ENCODE measurements at places on chromosomes 11 and 22. TPM values are rescaled to one million over a fixed set of nuclear protein-coding genes. Genes with fewer than 3 reads are reported as not detected.

Gene MYRF
- total RNA-seq, result 4.7 TPM

Gene EXPH5
- total RNA-seq, result 5.1 TPM

Gene FAM180B
- 0.32 TPM for total RNA-seq

Gene HTR3B
- total RNA-seq, result not detected

Gene YAP1
- 129 TPM for total RNA-seq

DNA sequence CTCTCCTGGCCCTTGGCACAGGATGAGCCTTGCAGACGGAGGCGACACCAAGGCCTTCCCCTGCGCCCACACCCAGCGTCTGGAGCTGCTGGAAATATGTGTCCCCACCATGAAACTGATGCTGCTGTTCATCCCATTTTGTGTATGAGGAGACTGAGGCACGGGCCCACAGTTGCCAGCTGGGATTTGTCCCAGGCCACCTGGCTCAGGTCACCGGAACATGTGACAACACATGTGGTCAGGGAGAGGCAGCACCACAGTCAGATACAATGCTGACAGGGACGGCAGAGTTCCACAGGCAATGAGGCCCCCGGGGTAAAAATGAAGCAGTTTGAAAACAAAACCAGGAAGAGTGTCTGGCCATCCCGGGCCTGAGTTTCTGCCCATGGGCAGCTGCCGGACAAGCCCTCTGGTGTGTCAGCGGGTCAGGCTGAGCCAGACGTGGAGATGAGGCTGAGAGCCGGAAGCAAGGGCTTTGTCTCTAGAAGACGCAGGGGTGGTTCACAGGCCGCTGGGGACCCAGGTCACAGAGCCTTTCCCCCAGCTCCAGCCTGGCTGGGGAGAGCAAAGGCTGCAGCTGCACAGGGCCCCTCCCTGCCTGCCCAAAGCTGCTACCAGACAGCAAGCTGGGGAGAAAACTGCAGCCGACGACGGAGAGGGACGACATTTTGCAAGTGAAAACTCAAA is 80.7 kb downstream of the CDKN1C start:
- no peak for DNase-seq

DNA sequence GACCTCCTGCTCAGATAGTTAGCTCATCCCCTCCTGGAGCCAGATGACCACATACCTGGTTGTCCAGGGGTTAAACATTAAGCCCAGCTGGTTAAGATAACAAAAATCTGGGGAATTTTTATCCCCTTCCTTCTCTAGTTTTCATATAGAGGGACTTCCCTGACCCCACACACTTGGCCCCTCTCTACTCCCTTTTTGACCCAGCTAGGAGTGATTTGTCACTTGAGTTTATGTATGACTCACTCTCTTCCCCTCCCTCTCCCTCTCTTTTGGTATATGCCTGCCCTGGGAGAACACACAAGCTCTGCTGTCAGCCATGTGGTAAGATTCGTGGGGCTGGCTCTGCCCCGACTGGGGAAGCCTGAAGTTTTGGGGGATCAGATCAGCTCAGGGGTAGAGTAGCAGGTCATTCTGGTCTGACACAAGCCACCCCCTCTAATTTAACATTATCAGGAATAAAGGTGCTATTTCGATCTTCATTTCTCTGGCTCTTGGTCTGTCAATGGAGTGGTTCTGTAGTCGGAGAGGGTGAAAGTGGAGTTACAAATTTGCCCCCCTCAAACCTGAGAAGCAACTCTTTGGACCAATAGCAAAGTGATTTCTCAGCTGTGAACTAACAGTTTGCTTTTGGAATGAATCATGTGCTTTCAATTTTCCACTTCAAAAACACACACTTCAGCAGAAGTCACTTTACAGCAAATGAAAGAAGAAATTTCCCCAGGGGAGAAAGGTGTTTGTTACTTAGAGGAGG is 415.3 kb upstream of the CADM1 start:
- no peak for DNase-seq

DNA sequence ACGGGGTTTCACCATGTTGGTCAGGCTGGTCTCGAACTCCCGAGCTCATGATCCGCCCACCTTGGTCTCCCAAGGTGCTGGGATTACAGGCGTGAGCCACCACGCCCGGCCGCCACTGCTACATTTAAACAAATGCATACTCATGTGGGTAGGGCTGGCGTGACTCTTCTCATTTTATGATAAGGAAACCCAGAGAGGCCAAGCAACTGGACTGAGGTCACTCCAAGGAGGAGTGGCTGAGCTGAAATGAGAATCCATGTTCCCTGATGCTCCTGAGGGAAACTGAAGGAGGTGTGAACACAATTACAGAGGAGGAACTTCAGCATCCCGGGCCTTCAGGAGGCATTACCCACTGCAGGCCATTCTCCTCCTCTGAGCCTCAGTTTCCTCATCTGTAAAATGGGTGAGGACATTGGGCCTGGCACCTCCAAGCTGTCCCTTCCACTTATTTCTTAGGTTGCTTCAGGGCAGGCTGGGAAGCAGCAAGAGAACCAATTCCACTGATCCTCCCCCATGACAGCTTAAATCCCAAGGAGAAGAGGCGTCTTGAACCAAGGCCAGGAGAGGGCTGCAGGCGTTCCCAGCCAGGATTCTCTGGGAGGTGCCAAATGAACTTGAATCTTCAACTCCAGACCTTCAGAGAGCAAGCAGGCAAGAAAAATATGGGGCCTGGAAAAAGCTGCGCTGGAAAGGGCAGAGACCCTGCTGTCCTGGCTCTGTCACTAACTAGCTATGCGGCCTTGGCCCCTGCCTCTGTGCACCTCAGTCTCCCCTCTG is 2.9 kb downstream of the TST start:
- DNase-seq, result no peak

DNA sequence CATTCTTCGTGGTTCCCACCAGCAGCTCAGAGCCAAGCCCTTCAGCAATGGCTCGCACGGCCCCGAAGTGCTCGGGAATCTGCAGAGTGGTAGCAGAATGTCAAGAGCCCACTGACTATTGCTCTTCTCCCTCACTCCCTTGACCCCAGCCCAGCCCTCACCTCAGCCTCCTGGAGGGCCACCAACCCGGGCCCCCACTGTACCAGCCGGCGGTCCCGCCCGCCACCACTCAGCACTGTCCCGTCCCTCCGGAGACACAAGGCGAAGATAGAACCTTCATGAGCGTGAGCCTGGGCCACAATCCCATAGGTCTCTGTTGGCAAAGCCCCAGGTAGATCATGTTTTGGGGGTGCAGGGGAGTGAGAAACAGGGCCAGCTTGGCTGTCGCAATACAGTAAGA is 4.2 kb upstream of the MTA2 start:
- no peak for DNase-seq

DNA sequence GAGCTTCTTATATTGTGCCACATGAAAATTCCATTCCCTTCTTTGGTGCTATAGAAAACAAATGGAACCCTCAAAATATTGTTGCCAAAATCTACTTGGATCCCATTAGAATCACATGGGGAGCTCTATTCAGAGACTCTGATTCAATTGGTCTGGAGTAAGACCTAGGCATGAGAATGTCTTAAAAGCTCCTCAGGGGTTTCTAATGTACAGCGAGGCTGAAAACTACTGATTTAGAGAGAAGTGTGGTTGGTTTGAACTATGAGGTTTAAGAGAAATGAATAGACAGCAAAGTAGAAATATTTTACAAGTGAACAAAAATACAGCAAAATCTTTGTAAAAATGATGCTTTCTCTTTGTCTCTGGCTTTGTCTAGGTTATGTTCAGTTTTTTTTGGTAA is 514.7 kb downstream of the CNTN5 start:
- DNase-seq, result no peak

- no peak for DNase-seq
These were observed 30.6 kb downstream of the SDHAF2 start for GRCh38 chr11:61460474-61460881.

GRCh38 chr11:35619116-35619854 is 1.0 kb downstream of the FJX1 start:
- no peak for DNase-seq

GRCh38 chr11:76074148-76075095 is 131.9 kb downstream of the WNT11 start:
- DNase-seq, result no peak

GRCh38 chr11:76512851-76513653 is 68.2 kb downstream of the EMSY start:
- no peak for DNase-seq

DNA sequence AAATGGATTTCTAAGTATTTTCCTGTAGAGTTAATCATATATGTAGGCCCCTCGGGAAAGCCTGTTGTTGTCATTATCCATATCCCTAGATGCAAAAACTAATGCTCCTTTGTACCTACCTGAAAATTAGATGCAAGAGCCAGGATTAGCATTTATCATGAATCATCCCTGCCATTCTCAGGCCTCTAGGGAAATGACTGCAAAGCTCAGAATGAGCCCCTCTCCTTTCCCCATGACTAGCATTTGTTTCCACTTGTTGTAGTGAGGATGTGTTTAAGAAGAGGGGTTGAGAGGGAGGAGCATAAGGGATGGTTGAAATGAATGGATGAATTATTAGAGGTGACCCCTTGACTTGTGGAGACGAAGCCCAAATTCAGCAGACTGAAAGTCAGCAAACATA is 537.9 kb downstream of the NTM start:
- DNase-seq, result no peak

DNA sequence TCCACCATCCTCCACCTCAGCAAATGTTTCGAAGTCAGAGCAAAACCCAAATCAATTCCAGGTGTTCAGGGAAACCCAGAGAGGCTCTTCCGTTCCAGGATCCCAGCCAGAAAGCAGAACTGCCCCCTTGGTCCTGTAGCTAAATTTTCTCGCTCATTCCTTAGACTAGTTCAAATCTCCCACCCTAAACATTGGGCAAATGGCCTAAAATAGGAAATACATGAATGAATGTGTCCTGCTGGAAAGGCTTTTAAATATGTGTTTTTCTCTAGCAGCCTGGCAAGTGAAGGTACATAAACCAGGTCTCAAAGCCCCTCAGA is 89.6 kb downstream of the ETS1 start:
- DNase-seq, result no peak

- DNase-seq, result no peak
These were observed 2.5 kb downstream of the TSSC4 start for GRCh38 chr11:2402890-2403645.

GRCh38 chr11:30454111-30454510 is 131.2 kb downstream of the ARL14EP start:
- no peak for DNase-seq

- DNase-seq, result no peak
These were observed 71.3 kb downstream of the ATXN10 start for GRCh38 chr22:45742866-45743450.

DNA sequence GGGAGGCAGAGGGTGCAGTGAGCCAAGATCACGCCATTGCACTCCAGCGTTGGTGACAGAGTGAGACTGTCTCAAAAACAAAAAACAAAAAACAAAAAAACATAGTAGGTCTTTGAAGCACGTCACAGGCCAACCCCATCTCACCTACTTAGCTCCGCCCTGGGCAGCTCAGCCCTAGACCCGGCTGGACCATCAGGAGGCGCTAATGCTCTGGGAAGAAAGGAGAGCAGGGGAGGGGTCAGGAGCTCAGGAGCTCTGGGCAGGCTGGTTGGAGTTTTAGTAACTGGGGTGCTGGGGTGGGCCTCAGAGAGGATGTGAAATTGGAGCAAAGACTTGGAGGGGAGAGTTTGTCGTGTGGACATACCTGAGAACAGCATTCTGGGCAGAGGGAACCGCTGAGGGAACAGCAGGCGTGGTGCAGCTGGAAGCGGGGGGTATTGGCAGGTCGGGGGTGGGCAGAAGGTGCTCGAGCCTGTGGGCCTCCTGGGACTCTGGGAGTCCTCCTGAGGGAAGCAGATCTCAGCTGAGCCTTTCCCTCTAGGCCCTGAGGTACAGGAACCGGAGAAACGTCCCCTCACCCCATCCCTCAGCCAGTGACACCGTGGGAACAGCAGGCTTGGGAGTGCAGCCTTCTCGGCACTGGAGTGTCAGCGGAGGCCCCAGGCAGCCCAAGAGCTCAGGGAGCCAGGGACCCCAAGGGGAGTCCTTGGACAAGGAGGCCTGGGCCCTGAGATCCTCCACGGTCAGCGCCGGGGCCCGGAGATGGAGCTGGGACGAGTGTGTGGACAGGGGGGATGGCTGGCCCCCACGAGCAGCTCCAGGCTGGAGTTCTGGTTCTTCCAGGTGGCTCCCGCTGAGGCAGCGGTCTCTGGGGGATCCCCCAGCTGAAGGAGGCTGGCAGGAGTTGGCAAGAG is 2.2 kb upstream of the RPS6KA4 start:
- DNase-seq, result no peak

GRCh38 chr11:128552783-128553661 is 34.3 kb downstream of the ETS1 start:
- no peak for DNase-seq

- no peak for DNase-seq
These were observed 51.0 kb downstream of the GALNT18 start for GRCh38 chr11:11570823-11571222.

GRCh38 chr11:124405581-124405980 is 6.8 kb upstream of the OR8B3 start:
- no peak for DNase-seq

GRCh38 chr11:65927904-65928397 is 8.7 kb downstream of the DRAP1 start:
- DNase-seq, result no peak

- DNase-seq, result no peak
These were observed 76.0 kb downstream of the MYEOV start for GRCh38 chr11:69369945-69370344.

DNA sequence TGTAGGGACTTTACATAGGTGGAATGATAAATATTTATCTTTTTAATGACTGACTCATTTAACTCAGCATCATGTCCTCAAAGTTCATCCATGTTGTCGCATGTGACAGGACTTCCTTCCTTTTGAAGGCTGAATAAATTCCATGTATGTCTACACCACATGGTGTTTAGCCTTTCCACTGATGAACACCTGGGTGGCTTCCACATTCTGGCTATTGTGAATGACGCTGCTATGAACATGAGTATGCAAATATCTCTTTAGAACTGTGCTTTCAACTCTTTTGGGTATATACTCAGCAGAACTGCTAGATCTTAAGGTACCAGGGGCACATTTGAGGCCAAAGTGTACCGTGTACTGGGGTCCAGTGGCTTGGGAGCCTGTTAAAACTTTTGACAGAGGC is 24.1 kb downstream of the LARGE1 start:
- no peak for DNase-seq

DNA sequence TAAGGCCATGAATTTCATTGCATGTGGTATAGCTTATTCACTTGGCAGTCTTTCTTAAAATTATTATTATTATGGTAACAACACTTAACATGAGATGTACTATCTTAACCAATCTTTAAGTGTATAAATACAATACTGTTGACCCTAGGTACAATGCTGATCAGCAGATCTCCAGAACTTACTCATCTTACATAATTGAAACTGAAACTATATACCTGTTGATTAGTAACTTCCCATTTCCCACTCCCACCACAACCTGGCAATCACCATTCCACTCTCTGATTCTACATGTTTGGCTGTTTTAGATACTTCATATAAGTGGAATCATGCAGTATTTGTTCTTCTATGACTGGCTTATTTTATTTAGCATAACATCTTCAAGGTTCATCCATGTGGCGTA is 150.2 kb upstream of the POU2AF2 start:
- no peak for DNase-seq

Measured in urinary bladder (tissue), 4 donors.